ENCODE measurements at places on chromosomes 2 and 18.

DNA sequence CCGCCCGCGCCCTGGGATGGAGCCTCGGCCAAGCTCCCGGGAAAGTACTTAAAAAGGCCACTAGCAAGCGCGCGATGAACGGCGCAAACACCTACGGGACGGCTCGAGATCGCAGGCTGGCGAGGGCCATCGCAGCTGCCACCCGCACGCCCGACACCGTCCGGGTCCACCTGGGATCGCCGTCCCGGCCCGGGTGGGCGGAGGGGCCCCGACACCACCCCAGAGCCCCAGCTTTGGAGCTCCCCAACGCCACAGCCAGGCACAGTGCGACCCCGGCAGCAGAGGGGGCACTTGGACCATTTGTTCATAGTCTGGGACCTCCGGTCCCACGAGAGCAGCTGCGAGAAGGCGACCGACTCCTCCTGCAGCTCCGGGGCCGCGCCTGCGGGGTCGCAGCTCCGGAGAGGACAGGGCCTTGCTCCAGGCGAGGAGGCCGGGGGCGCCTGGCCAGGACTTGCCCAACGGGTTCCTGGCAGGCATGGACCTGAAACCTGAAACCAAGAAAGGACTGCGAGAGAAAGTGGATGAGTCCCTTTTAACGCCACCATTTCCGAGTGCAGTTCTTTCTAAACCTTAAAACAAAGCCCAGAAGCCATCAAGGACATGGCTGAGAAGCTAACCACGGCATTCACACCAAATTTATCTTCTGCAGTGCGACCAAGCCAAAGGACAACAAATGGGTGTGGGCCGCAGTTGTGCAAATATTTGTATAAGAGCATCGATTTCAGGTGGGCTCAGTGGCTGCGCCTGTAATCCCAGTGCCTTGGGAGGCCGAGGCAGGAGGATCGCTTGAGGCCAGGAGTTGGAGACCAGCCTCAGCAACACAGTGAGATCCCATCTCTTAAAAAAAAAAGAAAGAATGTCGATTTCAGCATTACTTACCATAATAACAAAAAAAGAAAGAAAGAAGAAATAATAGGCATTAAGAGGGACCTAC, 54.0 kb upstream of the IMP4 start:
- DNase-seq, result no peak

DNA sequence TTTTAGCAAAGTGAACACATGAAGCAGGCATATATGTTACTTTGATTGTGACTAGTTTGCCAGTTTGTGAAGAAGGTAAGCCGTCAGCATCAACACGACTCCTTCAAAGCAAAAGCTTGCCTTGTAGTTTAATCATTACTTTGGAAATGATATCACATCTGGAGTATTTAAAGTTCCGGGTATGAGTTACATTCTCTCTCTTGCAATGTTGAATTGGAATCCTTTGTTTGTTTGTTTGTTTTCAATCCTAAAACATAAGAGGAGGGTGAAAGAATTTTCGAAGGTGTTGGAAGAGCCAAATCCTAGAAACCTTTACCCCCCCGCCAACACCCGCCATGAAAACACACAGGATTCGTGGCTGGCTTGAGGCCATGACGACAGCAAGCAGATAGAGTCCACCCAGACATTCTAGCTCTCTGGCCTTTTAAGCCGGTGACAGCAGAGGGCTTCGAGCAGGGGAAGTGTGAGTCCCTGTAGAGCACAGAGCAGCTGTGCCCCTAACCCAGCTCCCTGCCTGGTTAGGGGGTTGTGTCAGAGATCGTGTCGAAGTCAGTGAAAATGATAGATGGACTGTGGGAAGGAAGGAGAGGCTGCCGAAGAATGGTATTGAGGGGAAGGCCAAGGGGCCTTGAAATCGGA, 103.8 kb upstream of the SMIM21 start:
- DNase-seq, result no peak

DNA sequence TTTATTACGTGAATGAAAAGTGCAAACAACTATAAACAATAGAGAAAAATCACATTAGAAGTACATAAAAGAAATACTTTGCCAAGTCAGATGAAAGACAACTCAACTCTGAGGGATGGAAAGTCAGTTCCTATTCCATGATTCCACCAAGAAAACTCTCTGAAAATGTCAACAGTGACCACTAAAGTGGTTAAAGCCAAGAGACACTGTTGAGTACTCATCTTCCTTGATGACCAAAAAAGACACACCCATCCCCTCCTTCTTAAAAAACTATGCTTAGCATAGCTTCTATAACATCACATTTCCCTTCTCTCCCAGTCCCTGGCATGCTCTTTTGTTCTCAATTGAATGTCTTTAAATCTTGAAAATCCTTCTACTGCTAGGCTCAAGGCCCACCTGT, 160.0 kb downstream of the TCF4 start:
- no peak for DNase-seq

DNA sequence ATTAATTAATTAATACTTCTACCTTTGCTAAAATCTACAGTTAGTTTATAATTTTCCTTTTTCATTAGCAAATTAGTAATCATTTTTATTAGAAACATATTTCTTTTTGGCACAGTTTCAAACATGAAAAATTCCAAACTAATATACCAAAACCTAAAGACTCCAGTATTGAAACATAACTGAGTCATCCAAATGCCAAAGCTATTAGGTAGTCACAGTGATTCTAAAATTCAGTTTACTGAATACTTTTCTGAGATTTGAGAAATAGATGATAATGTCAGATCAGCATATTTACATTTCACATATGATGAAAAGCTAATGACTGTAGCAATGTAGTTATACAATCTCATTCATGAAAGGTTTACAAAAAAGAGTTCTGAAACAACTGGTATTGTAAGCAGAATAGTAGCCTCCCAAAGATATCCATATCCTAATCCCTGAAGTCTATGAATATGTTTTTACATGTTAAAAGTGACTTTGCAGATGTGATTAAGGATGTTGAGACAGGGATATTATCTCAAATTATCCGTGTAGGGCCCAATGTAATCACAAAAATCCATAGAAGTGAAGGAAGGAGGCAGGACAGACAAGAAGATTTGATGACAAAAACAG, 680.2 kb upstream of the CHAC2 start:
- no peak for DNase-seq

DNA sequence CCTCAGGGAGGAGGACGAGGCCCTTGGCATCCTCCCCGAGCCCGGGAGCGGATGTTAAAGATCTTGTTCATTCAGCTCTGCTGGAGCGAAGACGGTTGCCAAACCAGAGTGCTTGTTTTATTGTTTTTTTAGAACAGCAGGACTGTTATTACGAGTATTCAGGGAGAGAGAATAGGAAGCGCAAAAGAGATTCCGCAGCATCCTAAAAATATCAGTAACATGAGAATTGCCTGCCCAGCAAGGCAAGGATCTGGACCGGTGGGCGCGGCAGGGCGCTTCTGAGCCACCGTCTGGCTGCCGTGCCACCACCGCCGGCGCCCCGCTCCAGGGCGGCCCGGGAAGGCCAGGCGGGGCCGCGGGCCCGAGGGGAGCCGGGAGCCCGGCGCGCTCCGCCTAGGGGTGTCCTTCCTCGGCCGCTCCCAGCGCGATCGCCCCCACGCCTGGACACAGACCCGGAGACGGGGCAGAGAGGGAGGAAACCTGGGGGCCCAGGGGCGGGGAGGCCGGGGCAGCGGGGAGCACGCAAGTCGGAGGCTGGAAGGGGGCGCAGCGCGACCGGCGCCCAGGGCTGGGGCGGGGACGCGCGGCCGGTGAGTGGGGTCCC, 843 bp downstream of the CYS1 start:
- DNase-seq, result no peak

GRCh38 chr2:105749583-105750400, 5.1 kb downstream of the NCK2 start:
- DNase-seq, result no peak

- DNase-seq, result no peak
These were observed 72.6 kb upstream of the ZNF532 start for GRCh38 chr18:58792086-58792485.

DNA sequence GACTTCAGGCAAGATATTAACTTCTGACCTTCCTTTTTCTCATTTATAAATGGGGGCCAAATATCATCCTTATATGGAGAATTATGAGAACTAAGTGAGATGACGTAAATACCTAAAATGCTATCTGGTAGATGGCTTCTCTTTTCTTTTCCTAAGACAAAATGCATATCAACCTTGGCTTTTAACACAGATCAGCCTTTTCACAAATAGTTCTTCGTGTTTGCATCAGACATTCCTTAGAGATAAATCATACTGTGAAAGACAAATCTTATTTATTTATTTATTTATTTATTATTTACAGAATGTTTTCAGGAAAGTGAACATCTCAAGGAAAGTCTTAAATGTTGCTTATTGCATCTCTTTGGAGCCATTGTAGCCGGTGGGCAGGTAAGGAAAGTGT, 62.8 kb downstream of the NBEAL1 start:
- no peak for DNase-seq

DNA sequence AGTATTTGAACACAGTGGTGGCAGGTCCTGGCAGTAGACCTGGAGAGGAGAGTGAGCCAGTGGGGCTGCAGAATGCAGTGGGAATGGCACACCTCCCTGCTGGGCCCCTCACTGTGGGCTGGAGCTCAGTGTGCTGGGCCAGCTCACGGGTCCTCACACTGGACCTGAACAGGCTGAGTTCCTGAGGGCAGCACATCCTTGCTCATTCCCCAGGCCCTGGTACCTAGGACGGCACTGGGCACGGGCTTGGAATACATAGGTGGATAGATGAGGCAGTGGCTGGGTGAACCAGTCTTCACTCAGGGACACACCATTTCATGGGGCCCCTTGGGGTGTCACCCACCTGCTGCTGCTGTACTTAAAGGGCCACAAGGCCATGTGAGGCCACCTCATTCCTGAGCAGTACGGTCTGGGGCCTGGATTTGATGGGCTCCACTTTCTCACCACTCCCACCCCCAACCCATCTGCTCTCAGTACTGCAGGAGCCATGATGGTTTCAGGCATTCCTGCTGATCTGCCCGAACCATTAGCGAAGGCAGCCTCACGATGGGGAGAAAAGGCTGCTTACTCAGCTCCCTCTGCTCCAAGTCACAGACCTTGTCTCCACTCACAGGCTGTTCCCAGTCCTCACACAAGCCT, 4.2 kb downstream of the TMEM177 start:
- DNase-seq, result no peak

GRCh38 chr2:190477661-190478454, 56.7 kb downstream of the NEMP2 start:
- DNase-seq, result peak; percentile 62

DNA sequence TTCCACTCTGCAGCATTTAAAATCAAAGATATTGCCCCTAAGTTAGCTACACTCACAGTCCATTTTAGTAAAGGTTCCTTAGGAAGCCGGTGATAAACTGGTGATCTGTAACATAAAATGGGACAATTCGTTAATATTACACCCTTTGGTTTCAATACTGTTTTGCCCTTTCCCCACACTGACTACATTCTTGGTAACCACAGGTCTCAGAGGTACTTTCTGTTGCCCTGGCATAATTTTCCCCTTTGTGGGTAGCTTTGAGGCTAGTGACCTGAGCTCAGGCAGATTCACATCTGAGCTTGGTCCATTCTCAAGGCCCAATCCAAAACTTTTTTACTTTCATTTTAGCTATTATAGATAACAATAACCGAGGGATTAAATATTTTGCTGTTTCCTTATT, 32.9 kb upstream of the CSRNP3 start:
- no peak for DNase-seq

DNA sequence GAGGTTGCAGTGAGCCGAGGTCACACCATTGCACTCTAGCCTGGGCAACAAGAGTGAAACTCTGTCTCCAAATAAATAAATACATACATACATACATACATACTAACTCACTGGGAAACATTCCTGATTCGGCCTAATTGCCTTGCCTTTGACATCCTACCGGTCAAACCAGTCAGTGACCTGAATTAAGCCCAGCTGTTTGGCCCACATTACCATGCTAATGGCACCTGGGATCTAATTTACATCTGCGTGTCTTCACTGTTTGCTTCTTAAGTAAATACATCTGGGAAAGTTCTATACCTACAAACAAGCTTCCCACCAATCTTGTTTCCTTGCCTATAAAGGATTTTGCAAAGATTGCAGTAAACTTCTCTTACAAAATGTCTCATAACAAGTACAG, 230.2 kb upstream of the ZC3H15 start:
- no peak for DNase-seq

- DNase-seq, result no peak
These were observed 874.7 kb downstream of the NRXN1 start for GRCh38 chr2:50157279-50157678.

- DNase-seq, result no peak
These were observed 12.4 kb downstream of the SMAD2 start for GRCh38 chr18:47917923-47918610.

DNA sequence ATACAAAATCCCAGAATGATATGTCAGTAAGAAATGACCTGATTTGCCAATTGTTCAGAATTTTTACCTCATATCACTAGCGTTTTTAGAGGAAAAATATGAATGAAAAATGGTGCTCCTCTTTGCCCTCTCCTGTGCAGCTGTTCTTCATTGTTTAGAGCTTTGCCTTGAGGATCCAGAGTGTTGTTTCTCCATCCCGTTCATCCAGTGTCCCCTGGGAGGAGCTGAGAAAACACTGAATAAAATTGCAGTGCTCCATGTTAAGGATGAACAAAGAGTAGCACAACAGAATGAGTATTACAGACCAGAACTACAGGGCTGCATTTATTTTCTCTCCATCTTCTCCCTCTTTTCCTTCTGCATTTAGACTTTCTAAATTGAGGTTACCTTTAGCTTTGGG, 133.1 kb downstream of the ADCYAP1 start:
- no peak for DNase-seq

DNA sequence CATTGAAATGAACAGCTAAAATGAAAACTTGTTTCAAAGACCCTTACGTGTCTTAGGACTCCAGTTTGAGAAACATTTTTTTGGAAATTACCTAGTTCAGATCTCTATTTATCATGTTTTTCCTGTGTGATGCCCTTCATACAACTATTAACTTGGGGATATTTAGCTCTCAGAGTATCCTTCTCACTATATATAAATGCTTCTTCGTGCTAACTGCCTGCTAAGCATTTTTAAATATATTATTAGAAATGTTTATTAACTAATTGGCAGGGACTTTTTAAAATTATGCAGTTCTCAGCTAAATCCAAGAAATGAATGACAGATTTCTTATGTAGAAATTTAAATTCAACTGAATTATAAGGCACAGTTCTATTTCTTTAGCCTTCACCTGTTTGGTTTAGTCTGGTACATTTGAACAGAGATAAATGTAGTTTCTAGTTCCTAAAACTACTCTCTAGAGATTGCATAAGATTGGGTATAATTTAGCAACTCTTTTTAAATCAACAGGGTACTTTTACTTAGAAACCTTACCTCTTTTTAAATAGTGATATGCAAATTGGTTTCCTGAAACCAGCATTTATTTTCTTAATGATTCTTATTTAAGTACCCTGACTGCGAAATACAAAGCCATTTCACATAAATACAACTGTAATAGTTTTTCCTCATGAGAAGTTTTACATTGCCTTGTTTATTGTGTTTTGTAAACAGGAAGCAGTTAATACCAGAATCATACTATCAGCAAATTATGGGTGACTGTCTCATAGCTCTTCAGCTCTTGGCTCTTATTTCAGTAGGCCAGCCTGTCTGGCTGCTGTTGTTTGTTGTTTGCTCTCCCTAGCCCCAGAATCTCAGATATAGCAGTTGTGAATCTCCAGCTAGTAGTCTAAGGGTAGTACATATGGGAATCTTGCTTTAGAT, 140.7 kb downstream of the PTRHD1 start:
- DNase-seq, result no peak

GRCh38 chr18:13377496-13377895, 158.9 kb downstream of the LDLRAD4 start:
- DNase-seq, result no peak

Measured in hindlimb muscle (tissue), 1 donor.